ENCODE measurements at places on chromosomes 16 and 17.
A peak's percentile ranks its signal among the peaks of the same experiment; 100 is the strongest.

DNA sequence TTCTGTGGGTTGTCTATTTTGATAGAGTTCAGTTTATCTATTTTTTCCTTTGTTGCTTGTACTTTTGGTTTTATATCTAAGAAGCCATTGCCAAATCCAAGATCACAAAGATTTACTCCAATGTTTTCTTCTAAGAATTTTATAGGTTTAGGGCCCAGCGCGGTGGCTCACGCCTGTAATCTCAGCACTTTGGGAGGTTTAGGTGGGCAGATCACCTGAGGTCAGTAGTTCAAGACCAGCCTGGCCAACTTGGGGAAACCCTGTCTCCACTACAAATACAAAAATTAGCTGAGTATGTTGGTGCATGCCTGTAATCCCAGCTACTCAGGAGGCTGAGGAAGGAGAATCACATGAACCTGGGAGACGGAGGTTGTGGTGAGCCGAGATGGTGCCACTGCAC lies 13.7 kb upstream of the ITGA3 start:
- no peak for DNase-seq

- DNase-seq: no peak
Observed at GRCh38 chr16:35364263-35364662, 1904.9 kb downstream of the TP53TG3F start.

GRCh38 chr17:71327376-71328059 lies 793.3 kb upstream of the SOX9 start:
- peak; percentile 58 for DNase-seq

GRCh38 chr16:70453892-70454221 lies 538 bp upstream of the FCSK start:
- no peak for DNase-seq

Data from ELR (cell line).